Fibroblast of gingiva (primary cell): ENCODE measurements at places on chromosomes 5 and 9.

GRCh38 chr9:137311171-137311985, 9.3 kb upstream of the NRARP start:
- no peak for DNase-seq

DNA sequence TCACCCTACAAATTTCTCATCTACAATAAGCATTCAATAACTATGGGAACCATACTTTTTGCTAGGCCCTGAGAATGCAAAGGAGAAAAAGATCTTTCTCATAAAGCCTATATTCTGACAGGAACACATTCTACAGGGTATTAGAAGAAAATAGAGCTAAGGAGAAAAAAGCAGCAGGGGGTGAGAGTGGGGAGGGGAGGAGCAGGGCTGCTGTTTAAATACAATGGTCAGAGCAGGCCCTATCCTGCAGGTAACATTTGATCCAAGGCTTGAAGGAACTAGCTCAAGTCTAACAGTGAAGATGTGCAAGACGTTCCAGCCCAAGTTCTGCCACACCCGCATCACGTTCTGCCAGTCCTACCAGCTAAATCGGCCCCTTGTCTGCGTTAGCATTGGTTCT, 89.7 kb downstream of the ELAVL2 start:
- no peak for DNase-seq

- no peak for DNase-seq
Measured at GRCh38 chr5:38077652-38078051, 180.7 kb upstream of the EGFLAM start.

- no peak for DNase-seq
Measured at GRCh38 chr9:110591526-110591925, 12.0 kb upstream of the SVEP1 start.

- no peak for DNase-seq
Measured at GRCh38 chr9:88322906-88323566, 65.2 kb upstream of the SPIN1 start.

DNA sequence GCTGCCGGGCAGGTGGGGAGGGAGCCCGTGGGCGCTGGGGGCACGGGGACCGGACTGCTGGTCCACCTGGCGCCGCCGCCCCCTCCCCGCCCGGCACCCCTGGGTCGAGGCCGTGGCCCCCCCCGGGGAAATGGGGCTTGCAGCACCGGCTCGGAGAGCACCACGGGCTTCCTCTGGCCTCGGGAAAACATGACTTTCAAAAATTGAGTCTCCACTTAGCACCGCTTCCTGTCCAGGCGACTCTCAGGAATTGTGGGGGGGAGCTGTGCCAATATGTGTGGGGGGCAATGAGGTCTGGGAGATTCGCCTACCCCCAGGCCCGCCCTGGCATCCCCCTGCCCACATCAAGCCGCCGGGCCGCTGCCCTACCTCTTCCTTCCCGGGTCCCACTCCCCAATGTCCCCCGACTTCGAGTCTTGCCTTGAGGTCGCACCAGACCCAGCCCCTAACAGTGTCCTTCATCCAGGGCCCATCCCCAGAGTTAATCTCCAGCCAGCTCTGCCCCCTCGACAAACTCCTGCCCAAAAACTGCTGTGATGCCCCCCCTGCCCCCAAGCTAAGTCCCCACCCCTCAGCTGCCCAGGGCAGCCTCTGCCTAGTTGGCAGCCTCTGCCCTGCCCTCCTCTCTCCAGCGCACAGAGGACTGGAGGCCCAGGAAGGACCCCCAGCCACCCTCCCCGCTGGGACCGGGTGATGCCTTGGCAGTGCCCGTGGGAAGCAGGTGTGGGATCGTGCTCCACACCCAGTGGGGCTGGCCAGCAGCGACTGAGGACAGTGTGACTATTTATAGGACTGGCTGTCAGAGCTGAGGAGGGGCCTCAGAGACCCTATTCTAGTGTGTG, 3.9 kb downstream of the EGFL7 start:
- no peak for DNase-seq

GRCh38 chr5:94690778-94691177, 72.3 kb downstream of the SLF1 start:
- DNase-seq: peak; percentile 4

DNA sequence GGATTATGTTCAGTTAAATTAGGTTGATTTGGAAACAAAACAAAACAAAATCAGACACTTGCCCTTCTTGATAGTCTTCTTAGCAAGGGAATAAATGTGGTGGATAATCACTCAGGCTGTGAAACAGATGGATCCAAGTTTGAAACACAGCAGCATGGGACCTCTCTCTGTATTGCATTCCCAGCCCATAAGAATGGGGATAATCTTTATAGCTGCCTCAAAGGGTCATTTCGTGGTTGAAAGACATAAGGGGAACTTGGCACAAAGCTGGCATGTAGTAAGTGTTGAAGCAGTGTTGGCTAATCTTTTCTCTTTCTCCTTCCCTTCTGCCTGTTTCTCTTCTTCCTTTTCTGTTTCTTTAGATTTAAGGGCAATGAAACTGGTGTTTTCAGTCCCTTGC, 333.9 kb upstream of the TLE4 start:
- DNase-seq: no peak

DNA sequence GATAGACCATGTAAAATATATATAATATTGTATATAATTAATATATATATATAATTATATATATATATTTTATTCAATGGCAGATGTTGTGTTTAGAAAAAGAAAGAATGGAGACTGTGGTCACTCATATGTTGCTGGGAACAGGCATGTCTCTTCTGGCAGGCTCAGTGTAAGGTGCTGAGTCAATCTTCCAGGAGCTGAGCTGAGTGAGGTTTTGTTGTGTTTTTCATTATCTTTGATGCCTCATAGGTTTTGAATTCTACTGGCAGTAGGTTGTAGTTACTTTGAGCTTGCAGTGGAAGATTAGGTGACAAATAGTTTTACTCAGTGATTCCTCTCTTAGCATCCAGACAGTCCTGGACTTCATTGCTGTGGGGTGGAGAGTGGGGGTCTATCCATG, 561.3 kb downstream of the IRX1 start:
- DNase-seq: no peak

- no peak for DNase-seq
Measured at GRCh38 chr9:132372177-132373095, 17.6 kb upstream of the SETX start.

DNA sequence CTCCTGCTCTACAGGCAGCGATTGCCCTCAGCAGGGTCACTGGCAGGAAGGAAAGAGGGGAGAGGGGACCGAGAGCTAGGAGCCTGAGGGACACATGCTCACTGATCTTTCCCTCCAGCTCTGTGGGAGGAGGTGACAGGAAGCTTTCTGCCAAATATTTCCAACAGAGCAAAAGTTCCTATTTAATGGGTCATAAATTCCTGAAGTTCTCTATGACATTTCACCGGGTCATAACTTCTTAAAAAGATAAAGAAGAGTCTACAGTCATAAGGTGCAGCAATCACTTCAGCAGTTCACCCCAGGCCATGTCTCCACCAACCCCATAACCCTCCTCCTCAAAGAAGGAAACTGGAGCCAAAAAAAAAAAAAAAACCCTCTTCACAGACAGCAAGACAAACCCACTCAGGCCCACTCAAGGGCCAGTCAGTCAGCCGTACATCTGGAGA, 481.1 kb downstream of the NR2F1-AS1 start:
- DNase-seq: no peak

- DNase-seq: peak; percentile 25
Measured at GRCh38 chr9:703392-703791, 138.1 kb upstream of the DMRT1 start.

DNA sequence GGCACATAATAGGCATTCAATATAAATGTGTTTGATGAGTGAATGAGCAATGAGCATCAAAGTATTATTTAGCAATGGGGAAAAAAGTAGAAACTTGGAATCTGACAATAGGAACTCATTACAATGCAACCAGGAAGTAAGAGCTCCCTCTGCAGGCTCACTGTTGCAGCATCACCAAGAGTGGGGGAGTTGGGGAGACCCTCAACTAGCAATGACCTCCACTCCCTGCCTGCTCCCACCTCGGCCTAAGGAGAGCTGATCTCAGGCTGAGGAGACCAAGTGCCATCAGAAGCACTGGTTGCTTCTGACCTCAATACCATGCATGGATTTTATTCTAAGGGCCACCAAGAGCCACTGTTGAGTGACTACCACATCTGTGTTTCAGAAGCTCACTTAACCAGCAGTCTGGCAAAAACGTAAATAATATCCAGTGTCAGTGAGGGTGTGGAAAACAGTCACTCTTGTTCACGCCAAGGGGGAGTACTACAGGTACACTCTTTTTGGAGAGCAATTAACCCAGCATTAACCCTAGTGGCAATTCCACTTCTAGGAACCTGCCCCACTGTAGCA, 8.0 kb downstream of the VDAC1 start:
- no peak for DNase-seq

DNA sequence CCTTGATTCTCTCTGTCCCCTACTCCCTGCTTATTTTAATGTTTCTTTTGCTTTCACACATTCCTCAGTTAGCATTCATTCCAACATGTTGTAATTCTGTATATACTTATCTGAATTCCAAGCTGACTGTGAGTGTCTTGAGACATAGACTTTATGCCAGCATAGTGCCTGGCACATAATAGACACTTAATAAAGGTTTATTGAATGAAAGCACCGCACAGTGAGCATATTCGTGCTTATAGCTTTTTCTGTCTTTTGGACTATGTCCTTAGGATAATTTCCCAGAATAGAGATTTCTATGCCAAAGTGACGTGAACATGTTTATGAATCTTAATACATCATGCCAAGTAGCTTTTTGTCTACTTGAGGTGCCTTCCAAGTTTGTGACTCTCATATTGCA, 174.6 kb downstream of the CD180 start:
- peak; percentile 51 for DNase-seq

DNA sequence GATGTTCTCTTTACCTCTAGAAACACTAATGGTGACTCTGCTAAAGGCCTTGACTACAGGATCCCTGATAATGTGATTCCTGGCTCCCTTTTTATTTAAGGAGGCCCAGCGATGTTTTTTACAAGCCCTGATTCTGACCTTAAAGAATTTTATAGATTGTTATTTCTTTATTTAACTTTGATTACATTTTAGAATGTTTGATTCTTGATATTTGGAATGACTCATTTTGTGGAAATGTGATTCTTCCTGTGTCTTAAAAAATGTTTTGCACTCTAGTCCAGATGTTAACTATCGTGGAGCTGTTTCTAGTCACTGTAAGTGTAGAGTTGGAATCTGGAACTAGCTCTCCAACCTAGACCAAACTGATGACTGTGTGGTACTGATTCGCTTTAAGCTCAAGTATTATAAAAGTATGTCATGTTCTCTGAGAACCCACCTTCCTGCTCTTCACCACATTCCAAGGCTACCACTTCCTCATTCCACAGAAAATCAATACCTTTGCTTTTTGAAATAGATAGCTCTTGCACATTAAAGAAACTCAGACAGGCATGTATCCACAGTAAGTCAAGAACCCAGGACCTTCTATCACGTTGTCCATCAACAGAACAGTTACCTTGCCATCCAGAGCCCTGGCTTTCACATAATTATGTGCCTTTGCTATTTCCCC, 65.2 kb downstream of the JMY start:
- peak; percentile 5 for DNase-seq

DNA sequence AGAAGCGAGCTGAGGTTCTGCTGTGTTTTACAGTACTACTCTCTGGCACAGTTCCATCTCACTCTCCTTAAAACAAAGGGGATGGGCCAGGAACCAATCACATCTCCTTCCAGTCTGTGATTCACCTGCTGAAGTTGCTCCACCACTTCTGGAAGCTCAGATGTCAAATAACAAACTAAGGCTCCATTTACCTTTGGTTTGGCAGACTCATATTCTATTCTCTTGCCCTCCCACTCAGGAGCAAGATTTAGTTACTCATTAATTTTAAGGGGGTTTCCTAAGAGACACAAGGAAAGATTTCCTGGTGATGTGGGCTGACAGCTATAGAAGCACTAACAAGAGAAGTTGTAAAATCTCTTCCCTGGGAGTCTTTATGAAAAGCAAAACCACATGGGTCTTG, 37.8 kb upstream of the KIF2A start:
- DNase-seq: no peak

GRCh38 chr5:20087299-20087698, 99.3 kb upstream of the CDH18 start:
- no peak for DNase-seq

GRCh38 chr5:154474396-154475334, 3.4 kb downstream of the HAND1 start:
- no peak for DNase-seq

- DNase-seq: no peak
Measured at GRCh38 chr5:28275931-28276330, 1237.5 kb upstream of the CDH9 start.

DNA sequence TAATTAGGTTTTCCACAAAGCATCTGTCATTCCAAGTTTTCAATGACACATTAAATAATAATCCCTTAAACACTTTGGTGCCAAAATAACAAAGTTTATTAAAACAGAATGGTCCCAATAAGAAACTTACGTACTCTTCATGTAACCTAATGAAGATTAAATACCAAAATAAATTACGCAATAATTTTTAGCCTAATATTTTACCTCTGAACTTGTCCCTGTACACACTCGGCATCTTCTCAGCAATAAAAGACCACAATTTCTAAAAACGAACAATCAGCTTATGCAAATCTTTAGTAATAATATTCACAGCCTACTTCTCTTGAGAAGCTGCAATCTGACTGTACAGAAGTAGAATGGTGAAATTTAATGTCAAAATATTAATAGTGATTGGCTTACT, 163.6 kb downstream of the ZDHHC21 start:
- no peak for DNase-seq

DNA sequence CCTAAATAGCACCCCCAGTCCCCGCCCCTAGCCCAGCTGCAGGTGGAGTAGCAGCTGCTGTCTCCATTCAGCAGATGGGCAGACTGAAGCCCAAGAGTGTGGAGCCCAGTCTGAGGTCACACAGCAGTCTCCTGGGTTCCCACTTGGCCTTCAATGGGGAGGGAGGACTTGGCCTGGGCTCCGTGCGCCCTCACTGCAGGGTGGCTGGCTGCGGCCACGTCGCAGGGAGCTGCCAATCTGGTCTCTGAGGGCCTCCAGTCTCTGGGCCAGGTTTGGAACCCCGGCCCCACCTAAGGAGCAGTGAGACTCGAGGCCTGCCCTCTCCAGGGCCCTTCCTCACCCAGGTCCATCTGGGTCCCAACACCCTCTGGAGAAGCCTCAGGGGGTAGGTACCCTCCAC, 7.4 kb downstream of the KIF12 start:
- no peak for DNase-seq

- peak; percentile 90 for DNase-seq
Measured at GRCh38 chr9:119963798-119964372, 594.6 kb upstream of the BRINP1 start.

GRCh38 chr5:175202463-175203068, 241.4 kb downstream of the DRD1 start:
- no peak for DNase-seq

DNA sequence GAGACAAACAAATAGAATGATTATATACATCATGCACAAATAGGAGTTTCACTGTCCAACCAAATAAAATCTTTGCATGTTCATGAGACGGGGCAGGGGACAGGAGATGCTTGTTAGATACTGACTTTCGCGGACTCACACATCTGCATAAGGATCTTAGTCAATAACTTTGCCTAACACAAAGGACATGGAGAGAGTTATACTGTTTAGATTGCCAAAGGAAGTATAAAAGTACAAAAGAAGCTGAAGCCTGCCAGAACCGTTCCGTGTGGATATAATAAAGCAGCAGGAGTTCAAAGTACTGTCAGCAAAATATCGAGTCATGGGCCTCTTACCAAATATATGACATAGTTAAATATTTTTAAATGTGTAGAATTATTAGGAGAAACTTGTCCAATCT, 1148.4 kb downstream of the EFNA5 start:
- DNase-seq: peak; percentile 9
